Psoas muscle (tissue), 8 donors: ENCODE measurements at places on chromosomes 2 and 18. TPM values are rescaled to one million over a fixed set of nuclear protein-coding genes. Genes with fewer than 3 reads are reported as not detected.

The PTH2R gene
- not detected for total RNA-seq

- H3K36me3 ChIP-seq, result no peaks in the 10 kb centered on the region
- H3K4me3 ChIP-seq, result no peak overlapping the region
- DNase-seq, result no peak
These were observed 214.6 kb downstream of the TRIB2 start for GRCh38 chr2:12931186-12931844.

- H3K27me3 ChIP-seq, result no peaks in the 10 kb centered on the region
- H3K36me3 ChIP-seq, result no peaks in the 10 kb centered on the region
- H3K27ac ChIP-seq, result no peak overlapping the region
- no peak for DNase-seq
These were observed 26.1 kb upstream of the FAM237A start for GRCh38 chr2:206616151-206616550.

DNA sequence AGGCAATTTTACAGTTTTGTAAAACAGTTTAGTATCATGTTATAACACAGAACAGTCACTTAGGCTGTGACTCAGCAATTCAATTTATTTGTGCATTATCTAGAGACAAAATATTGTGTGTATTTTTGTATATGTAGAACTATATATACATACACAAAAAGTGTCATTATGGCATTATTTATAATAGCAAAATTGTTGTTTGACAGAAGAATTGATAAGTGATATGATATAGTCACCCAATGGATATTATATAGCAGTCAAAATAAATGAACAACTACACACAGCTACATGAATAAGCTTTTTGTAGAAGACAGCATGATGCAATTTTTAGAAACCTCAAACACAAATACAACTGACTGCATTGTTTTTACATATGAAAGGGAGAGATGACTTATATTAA lies 334.0 kb downstream of the TRIB2 start:
- DNase-seq, result no peak
- H3K27me3 ChIP-seq, result no peaks in the 10 kb centered on the region
- no peak overlapping the region for H3K27ac ChIP-seq
- H3K4me3 ChIP-seq, result no peak overlapping the region
- no peaks in the 10 kb centered on the region for H3K36me3 ChIP-seq

The ONECUT2 gene
- total RNA-seq, result 0.04 TPM

DNA sequence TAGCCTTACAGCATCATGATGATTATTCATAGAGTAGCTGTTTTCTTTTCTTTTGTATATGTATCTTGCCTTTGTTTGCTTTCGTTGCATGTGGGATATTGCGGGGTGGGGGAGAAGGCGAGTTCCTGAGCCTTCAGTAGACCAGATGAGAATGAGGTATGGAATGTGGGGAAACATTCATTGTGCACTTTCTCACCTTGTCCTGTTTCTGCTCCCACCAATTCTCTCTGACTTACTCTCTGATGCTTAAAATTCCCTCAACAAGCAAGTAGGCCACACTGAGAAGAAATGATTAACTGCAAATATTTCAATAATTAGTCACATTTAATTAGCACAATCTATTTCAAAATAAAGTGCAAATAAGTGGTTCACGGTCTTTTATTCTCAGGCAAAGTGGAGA lies 31.0 kb downstream of the GKN2 start:
- H3K4me1 ChIP-seq, result no peaks in the 10 kb centered on the region
- no peak overlapping the region for H3K4me3 ChIP-seq
- no peaks in the 10 kb centered on the region for H3K27me3 ChIP-seq
- no peaks in the 10 kb centered on the region for H3K36me3 ChIP-seq
- H3K27ac ChIP-seq, result no peak overlapping the region
- no peak for DNase-seq

DNA sequence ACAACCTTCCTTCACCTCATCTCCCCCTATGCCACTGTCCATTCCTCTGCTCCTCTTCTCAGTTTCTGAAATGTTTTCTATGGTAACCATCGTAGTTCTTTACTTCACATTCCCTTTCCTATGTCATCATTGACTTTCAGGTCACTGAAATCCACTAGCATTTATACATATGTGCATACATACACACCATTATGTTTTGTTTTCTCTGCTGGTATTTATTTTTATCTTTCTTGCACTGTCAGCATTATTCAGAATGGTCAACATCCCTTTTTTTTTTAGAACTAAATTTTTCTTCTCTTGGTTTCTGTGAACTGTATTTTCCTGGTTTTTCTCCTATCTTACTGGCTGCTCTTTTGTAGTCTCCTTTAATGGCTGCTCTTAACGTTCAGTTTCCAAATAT lies 33.2 kb downstream of the ITGAV start:
- H3K27me3 ChIP-seq, result no peaks in the 10 kb centered on the region
- no peak overlapping the region for H3K27ac ChIP-seq
- H3K4me1 ChIP-seq, result peaks cover under 1% of the 10 kb centered on the region
- no peak for DNase-seq
- no peak overlapping the region for H3K4me3 ChIP-seq
- peaks cover 2% of the 10 kb centered on the region for H3K36me3 ChIP-seq

DNA sequence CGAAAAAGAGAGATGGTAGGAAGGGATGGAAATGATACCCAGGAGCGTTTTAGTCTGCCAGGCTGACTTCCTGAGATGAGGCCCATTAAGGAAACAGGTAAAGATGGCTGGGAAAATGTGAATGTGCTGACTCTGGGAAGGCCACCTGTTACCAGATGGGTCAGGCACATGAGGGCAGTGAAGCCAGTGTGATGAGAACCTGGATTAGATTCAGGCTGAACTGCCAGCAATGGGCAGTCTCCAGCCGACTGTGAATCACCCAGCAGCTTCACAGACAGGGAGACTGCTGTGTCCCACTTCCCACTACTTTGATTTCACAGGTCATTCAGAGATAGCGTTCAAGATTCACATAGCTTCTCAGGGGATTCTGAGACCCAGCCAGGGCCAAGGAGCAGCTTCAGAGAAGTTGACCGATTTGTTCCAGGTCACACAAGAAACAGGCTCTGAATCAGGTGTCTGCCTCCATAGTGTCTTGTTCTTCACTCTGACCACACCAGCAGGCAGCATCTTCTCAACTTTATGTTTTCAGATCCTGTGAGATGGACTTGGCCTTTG lies 26.4 kb downstream of the CAPN13 start:
- H3K27me3 ChIP-seq, result no peaks in the 10 kb centered on the region
- H3K4me1 ChIP-seq, result peaks cover 6% of the 10 kb centered on the region
- H3K36me3 ChIP-seq, result no peaks in the 10 kb centered on the region
- H3K27ac ChIP-seq, result no peak overlapping the region

GRCh38 chr2:20173496-20174402 lies 51.2 kb downstream of the SDC1 start:
- H3K4me3 ChIP-seq, result no peak overlapping the region
- no peak for DNase-seq
- H3K4me1 ChIP-seq, result no peaks in the 10 kb centered on the region

DNA sequence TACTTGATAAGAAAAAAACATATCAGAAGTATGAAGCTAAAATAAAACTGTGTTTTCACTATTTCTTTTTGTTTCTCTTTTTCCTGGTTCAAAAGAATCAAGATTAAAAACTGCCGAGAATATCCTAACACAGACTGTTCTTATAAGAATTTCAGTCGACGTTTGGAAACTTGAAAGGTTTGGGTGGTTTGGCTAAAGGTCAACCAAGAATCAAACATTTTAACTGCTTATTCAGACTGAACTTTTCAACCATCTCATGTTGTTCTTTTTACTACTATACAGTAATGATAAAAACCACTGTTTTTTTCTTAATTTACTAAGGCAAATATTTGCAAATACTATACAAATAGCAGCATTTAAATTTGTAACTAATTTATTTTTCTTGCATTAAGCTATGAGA lies 308.5 kb upstream of the TFPI start:
- no peaks in the 10 kb centered on the region for H3K36me3 ChIP-seq
- DNase-seq, result no peak
- no peaks in the 10 kb centered on the region for H3K27me3 ChIP-seq

GRCh38 chr18:22814329-22814703 lies 118.8 kb upstream of the RBBP8 start:
- no peak for DNase-seq
- H3K4me3 ChIP-seq, result no peak overlapping the region
- no peaks in the 10 kb centered on the region for H3K36me3 ChIP-seq
- H3K4me1 ChIP-seq, result no peaks in the 10 kb centered on the region
- peaks cover 6% of the 10 kb centered on the region for H3K27me3 ChIP-seq

The MREG gene
- total RNA-seq, result 0.64 TPM

DNA sequence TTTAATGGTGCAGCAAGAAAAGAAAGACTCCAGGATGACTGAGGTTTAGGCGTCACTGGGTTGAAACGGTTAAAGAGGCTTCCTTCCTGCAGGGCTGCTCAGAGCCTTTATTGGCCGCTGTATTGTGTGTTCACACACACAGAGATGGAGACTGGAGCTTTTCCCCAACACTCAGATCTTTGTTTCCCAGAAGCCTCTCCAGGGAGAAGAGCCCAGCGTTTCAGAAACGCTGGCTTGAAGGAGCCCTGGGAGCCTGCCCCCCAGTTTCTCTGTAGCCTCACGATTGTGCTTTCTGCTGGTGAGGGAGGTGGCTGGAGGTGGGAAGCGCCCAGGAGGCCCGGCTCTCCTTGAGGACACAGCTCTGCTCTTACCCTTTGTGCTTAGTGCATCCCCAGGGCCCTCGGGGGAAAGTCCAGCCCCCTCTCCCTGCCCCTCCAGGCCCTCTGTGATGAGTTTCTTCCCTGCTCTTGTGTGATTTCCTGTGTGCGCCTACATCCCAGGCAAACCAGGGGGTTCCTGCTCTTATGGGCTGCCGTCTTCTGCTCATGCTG lies 37.1 kb downstream of the RRM2 start:
- no peak for DNase-seq
- H3K4me1 ChIP-seq, result no peaks in the 10 kb centered on the region
- H3K36me3 ChIP-seq, result no peaks in the 10 kb centered on the region
- H3K4me3 ChIP-seq, result no peak overlapping the region
- H3K27me3 ChIP-seq, result peaks cover 2% of the 10 kb centered on the region

DNA sequence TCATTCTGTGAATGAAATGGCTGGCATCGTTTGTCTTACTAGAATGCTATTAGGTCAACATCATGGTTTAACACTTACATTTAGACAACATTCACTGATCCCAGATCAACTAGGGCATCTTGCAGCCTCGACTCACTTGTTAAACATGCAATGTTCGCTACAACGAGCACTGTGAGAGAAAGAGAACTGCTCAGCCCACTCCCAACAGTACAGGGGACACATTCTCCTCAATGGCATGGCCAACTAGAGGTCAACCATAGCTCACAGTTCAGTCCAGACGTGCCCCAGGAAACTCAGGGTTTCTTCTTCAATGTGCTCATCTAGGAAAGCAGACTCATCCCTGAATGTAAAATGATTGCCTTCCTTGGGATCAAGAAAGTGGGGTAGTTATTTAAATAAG lies 5.9 kb downstream of the WIPF1 start:
- no peaks in the 10 kb centered on the region for H3K36me3 ChIP-seq
- no peaks in the 10 kb centered on the region for H3K27me3 ChIP-seq
- no peaks in the 10 kb centered on the region for H3K4me1 ChIP-seq
- H3K27ac ChIP-seq, result no peak overlapping the region
- no peak overlapping the region for H3K4me3 ChIP-seq
- no peak for DNase-seq

The FHOD3 gene
- 20.2 TPM for total RNA-seq

GRCh38 chr2:112023707-112024106 lies 31.4 kb upstream of the TMEM87B start:
- no peak overlapping the region for H3K4me3 ChIP-seq
- H3K27me3 ChIP-seq, result no peaks in the 10 kb centered on the region
- H3K27ac ChIP-seq, result no peak overlapping the region
- no peaks in the 10 kb centered on the region for H3K36me3 ChIP-seq
- no peaks in the 10 kb centered on the region for H3K4me1 ChIP-seq

DNA sequence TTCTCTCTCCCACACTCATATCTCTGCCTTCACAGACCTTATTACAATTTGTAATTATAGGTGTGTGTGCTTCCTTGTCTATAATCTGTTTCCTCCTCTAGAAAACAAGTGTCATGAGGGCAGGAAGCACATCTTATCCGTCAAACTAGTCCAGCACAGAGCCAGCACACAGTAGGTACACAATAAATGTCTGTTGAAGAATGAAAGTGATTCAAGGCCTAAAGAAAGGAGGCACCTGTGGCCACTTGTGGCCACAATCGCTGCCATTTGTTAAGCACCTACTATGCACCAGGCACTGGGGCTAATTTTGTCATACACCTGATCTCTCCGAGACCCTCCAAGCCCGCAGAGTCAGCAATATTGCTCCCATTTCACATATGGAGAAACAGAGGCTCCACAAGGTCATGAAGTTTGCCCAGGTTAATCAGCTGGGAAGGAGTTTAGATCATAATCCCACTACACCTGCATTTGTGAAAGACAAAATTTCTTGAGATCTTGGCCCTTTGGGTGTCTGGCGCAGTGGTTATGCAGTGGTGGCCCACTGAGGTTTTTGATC lies 78.4 kb downstream of the TNS1 start:
- H3K27me3 ChIP-seq, result no peaks in the 10 kb centered on the region
- no peak for DNase-seq
- H3K27ac ChIP-seq, result peak overlapping the region; percentile 97

The LRRC30 gene
- 8.2 TPM for total RNA-seq

DNA sequence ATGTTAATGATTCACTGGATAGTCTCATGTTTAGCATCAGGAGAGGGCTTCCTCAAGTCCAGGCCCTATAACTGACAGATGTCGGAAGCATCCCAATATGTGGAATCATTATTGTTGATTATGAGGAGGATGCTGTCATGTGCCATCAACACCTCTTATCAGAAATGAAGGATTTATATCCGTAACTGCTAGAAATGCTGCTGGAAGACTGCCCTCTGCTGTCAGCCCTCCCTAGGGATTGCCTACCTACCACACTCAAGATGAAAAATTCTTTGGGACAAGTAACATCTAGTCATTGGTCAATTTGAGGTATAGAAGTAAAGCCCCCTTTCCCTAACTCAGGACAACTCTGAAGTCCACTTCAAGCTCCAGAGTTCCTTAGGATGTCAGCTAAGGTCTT lies 1166.5 kb upstream of the NXPH2 start:
- no peak overlapping the region for H3K27ac ChIP-seq
- DNase-seq, result no peak
- no peaks in the 10 kb centered on the region for H3K36me3 ChIP-seq

- H3K36me3 ChIP-seq, result no peaks in the 10 kb centered on the region
- H3K27ac ChIP-seq, result no peak overlapping the region
- no peak for DNase-seq
- H3K4me3 ChIP-seq, result no peak overlapping the region
These were observed 89.2 kb downstream of the FAM124B start for GRCh38 chr2:224312741-224313140.

The ANKRD30BL gene
- not detected for total RNA-seq

- H3K36me3 ChIP-seq, result no peaks in the 10 kb centered on the region
- H3K27ac ChIP-seq, result no peak overlapping the region
- no peak for DNase-seq
- no peaks in the 10 kb centered on the region for H3K27me3 ChIP-seq
These were observed 299.6 kb downstream of the PAX3 start for GRCh38 chr2:221999166-221999565.

DNA sequence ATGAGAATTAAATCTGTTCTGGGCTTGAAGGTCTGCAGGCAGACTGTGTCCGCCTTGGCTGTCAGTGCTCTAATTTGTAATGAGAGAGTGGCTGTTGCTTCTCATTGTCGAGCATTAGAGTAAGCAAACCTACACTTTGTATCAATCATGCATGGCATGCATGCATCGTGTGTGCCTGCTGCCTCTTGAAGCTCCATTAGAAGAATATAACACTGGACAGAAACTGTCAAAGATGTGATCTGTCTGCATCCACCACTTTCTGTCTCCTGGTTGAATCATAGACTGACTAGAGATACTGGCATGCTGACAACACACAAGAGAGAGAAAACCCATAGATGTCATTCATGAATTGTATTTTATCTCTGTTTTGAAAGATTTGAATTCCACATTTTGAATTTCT lies 275.0 kb upstream of the NXPH2 start:
- DNase-seq, result no peak
- no peak overlapping the region for H3K4me3 ChIP-seq
- H3K4me1 ChIP-seq, result no peaks in the 10 kb centered on the region
- H3K36me3 ChIP-seq, result no peaks in the 10 kb centered on the region
- H3K27ac ChIP-seq, result no peak overlapping the region
